HuH-7.5 (cell line): ENCODE measurements at places on chromosomes 16 and 17.

GRCh38 chr17:7818746-7819645 is 15.0 kb upstream of the KDM6B start:
- DNase-seq, result no peak

DNA sequence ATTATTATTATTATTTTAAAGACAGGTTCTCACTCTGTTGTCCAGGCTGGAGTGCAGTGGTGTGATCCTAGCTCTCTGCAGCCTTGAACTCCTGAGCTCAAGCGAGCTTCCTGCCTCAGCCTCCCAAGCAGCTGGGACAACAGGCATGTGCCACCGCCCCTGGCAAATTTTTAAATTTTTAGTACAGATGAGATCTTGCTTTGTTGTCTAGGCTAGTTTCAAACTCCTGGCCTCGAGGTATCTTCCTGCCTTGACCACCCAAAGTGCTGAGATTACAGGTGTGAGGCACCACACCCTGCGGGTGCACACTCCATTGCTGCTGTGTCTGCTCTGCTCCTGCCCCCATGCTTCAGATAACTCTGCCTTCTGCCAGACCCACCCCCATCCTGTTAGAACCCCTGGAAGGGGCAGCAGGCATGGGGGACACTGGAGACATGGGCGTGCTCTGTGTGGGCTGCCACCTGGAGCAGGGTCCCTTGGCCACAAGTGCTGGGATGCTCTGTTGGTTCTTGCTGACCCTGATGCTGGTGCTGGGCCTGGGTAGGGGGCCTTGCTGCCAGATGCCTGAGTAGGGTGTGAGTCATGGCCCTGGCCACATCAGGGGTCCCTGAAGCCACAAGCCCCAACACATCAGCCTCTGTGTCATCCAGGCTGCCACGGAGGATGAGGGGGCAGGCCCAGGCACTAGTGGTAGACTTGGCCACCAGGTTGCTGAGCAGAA is 2.6 kb downstream of the GGT6 start:
- DNase-seq, result no peak

DNA sequence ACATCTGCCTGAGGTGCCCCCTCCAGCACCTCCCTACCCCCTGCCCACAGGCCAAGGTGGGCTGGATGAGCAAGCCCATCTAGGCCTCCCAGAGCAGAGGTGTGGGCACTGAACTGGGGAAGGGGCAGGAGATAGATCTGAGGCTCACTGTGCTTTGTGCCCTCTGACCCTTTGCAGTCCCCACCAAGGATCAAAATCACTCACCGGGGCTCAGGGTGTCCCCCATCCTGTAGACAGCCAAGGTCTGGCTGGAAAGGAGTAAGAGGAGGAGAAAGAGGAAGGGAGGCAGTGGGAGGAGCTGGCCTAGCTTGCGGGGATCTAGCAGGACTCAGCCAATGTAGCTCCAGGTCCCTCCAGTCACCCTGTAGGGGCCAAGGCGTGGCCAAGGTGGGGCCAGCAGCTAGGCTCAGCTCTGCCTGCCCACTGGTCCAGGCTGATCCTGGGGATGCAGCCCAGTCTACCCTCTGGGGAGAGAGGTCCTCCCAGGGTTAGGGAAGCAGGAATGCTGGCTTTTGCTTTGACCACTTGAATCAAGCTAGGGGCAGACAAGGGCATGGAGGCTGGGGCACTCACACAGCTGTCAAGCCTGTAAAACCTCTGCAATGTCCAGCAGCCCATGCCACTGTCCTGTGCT is 1.8 kb downstream of the SLC12A4 start:
- no peak for DNase-seq

DNA sequence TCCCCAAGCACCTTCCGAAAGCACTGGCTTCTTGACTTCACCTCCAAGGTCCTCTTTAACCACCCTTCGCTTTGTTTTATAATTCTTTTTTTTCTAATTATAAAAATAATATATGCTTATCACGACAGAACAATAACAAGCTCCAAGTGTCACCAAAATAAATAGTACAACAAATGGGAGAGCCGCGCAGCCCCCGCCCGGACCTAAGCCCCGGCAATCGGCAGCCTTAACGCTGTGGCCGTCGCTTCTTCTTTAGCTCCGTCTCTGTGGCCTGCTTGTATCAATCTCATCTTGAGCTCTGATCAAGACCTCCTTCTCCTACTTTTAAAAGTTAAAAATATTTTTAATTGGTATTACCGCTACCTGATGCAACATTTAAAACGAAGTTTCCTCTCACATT is 42.7 kb downstream of the CYB5D2 start:
- no peak for DNase-seq

- DNase-seq, result no peak
Measured at GRCh38 chr17:81854974-81855774, 5.2 kb downstream of the P4HB start.

GRCh38 chr16:88430524-88431446 is 22.3 kb upstream of the ZFPM1 start:
- no peak for DNase-seq

DNA sequence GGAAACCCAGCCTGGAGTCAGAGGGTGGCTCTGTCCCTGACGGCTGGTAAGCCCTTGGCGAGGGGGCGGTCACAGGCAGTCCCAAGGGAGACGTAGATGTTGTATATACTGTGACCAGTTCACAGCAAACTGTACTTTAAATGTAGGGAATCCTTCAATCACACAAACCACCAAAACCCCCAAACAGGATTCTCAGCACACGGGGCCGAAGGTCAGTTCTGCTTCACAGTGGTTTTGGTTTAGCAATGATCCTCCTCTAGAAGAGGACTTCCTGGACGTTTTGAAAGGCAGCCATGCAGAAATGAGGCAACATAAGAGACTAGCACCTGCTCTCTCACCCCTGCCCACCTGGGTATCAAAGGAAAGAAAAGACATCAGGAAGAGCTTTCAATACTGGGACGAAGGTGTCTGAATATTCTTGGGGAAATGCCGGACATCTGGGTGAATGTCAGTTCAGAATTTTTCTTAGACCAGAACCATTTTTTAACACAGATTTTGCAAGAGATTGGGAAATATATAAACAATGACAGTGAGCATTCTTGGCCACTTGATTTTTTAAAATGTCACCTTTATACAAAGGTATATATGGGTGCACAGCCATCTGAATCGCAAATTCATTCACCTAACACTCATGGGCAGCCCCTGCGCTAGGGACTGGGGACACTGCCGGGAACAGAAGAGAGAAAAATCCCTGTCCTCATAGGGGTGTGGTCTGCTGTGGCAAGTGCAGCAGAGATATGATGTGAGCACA is 74.2 kb downstream of the CRISPLD2 start:
- no peak for DNase-seq

GRCh38 chr17:67746704-67747571 is 29.2 kb downstream of the NOL11 start:
- no peak for DNase-seq

DNA sequence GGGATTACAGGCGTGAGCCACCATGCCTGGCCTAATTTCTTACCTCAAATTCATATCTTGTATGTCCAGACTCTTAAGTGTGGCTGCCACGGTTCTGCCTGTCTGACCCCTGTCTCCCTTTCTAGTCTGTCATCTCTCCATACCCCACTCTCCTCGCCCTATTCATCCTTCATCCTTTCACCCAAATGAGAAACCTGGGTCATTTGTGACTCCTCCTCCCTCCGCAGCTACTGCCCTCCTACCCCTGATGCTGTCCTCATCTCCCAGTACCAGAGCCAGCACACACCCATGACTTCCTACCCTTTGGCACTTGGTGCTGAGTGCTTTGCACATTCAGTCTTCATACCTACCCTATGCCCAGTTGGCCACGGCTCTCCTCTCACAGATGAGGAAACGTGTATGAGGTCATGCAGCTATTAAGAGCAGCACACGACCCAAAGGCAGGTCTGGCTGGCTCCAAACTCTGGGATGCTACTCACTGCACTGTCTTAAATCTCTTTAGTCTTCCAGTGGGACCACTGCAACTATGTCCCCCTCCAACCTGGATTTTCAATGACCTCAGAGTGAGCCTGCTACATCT is 1.6 kb downstream of the SPATA32 start:
- no peak for DNase-seq

DNA sequence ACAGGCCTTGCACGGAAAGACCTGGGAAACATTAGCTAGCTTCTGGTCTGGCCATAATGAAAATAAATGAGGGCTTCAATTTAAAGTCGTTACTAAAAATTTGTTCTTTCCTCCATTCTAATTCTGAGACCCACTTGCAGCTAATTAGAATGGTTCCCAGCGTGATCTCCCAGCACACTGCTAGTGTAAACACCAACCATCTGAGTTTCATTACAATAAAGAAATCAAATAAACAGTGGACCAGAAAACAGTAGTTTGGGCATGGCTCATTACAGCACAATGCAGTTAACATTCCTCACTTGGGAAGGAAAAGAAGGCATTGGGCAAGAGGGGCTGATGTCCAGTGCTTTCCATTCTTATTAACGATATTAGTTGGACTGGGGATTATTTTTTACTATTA is 410.9 kb upstream of the SOX9 start:
- no peak for DNase-seq

DNA sequence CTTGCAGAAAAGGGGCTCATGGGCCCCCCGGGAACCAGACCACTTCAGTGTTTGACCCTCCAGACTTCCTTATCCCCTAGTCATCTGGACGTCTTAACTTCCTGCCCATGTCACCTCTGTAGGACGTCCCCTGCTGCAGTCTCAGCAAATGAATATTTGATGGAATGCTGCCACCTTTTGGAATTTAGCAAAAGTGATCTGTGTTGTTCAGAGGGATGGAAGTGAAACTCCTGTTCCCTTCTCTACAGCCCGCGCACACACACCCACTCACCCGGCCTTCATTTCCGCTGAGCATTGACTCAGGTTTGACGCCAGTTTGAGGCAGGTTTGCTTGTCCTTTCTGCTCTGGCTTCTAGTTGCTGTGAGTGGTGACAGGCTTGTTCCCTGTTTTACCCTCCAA is 507.2 kb upstream of the EEF2KMT start:
- peak; percentile 15 for DNase-seq

DNA sequence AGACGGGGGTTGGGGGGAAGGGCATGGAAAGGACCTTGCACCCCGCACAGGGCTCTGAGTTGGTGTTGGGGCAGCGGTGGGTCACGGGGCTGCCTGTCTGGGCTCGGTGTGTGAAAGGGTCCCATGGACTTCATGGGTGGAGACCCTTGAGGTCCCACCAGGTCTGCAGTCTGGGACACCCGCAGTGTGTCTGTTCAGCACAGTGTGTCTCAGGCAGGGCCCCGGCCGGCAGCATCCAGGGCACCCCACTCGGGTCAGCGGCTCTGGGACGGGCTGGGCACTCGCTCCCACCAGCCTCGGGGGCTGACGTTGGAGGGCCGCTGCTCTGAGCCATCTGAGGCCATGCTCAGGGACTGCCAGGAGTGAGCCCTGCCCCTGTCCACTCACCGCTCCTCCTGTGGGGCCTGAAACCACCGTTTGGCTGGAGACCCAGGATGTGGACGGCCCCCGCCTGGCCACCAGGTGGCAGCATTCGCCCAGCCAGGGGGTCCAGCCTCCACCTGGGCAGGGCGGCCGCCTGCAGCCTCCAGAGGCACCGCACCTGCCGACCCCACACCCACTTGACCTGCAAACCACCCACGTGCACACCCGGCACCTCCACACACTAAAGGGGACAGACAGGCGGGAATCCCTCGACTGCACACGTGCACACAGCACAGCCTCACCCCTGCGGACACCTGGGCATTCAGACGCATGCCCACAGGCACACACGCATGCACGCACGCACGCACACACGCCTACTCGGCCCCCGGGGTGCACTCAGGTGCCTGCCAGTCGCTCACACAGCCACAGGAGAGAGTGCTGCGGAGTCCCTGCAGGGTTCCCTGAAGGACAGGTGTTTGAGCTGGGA is 10.1 kb upstream of the ZFPM1 start:
- DNase-seq, result peak; percentile 100

DNA sequence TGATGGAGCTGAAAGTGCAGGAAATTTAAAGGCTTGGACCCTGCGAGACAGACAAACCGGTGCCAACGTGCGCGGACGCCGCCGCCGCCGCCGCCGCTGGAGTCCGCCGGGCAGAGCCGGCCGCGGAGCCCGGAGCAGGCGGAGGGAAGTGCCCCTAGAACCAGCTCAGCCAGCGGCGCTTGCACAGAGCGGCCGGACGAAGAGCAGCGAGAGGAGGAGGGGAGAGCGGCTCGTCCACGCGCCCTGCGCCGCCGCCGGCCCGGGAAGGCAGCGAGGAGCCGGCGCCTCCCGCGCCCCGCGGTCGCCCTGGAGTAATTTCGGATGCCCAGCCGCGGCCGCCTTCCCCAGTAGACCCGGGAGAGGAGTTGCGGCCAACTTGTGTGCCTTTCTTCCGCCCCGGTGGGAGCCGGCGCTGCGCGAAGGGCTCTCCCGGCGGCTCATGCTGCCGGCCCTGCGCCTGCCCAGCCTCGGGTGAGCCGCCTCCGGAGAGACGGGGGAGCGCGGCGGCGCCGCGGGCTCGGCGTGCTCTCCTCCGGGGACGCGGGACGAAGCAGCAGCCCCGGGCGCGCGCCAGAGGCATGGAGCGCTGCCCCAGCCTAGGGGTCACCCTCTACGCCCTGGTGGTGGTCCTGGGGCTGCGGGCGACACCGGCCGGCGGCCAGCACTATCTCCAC is at the start of gene NOG:
TSS of gene NOG (plus strand) at position 54 of the 674 bp plus-strand sequence. CDS start at position 579, 525 bp downstream.
- peak; percentile 69 for DNase-seq

GRCh38 chr17:21194226-21194625 is 19.7 kb downstream of the TMEM11 start:
- no peak for DNase-seq

GRCh38 chr17:81825841-81826466 is 7.1 kb downstream of the MCRIP1 start:
- DNase-seq, result no peak

- DNase-seq, result no peak
Measured at GRCh38 chr17:81866440-81867169, 4.5 kb downstream of the ARHGDIA start.

DNA sequence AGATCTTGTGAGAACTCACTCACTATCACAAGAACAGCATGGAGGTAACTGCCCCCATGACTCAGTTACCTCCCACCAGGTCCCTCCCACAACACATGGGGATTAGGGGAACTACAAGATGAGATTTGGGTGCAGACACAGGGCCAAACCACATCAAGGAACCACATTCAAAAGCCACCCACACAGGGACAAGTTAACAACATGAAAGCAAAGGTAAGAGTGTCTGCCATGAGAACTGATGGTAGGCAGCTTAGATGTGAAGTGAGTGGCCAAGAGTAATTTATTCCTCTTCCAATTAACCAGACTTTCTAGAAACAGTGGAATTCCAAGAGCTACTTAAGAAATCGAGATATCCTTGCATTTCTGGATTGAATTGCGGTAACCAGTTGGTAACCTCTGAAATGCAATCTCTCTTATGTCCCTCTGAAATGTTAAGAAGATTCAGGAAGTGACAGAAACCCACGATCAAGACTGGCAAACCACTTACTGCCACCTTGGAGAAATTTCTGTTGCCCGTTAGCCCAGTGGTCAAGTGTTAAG is 167.4 kb upstream of the CACNG5 start:
- no peak for DNase-seq

- DNase-seq, result no peak
Measured at GRCh38 chr17:80872501-80873306, 118.9 kb upstream of the CHMP6 start.

DNA sequence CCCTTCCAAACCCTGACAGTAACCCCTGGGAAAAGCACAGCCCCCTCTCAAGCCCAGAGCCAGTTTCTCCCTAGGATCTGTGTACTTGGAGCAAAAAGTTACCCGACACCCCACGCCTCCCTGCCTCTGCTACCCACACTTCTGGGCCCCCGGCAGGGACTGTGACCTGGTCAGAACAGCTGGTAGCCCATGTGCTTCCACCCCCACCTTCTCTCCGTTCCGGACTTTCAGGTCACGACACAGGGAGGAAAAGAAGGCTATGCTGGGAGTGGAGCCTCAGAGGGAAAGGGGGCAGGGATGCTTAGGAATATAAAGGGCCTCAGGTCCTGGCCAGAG is 6.4 kb downstream of the PPY start:
- no peak for DNase-seq
